Fibroblast of skin of right biceps (primary cell): ENCODE measurements at places on chromosomes 4 and X.

GRCh38 chr4:4852591-4853362 is 6.7 kb upstream of the MSX1 start:
- peak; percentile 87 for DNase-seq

DNA sequence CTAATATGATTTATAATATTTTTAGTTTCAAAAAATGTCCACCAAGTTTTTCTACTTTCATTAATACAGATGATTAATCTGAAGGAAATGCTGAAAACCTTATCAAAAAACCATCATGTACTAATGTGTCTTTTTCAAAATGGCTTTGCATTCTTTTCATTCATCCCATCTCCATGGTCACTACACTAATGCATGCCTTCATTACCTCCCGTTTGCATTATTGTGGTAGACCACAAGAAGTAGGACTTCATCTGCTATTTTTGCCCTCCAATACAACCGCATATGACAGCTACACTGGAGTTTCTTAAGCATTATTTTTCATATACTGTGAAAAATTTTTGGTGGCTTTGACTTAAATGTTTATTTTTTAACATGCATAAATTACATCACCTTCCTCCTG is 37.9 kb upstream of the FSTL5 start:
- peak; percentile 63 for DNase-seq

DNA sequence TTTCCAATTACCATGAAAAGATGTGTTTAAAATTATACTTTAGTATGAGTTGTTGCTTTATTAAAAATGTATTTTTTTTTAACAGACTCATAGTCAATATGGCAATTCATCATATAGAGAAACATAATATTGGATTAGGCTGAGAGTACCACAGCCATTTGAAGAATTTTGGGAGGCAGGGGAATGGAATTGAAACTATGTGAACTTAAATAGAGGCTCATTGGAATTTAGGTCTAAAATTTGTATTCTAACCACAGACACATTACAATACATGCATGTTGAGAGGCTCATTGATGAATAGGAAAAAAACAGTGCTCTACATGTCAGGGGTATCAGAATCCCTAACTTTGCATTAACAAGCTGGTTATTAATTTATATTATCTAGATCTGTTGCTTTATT is 269.6 kb downstream of the DKK2 start:
- DNase-seq, result peak; percentile 89

- peak; percentile 3 for DNase-seq
These were observed 158.7 kb downstream of the DCHS2 start for GRCh38 chr4:154332681-154333421.

GRCh38 chr4:1577822-1578217 is 106.3 kb downstream of the FAM53A start:
- DNase-seq, result no peak

- no peak for DNase-seq
These were observed 135.3 kb upstream of the IL1RAPL2 start for GRCh38 chrX:104430742-104431119.

DNA sequence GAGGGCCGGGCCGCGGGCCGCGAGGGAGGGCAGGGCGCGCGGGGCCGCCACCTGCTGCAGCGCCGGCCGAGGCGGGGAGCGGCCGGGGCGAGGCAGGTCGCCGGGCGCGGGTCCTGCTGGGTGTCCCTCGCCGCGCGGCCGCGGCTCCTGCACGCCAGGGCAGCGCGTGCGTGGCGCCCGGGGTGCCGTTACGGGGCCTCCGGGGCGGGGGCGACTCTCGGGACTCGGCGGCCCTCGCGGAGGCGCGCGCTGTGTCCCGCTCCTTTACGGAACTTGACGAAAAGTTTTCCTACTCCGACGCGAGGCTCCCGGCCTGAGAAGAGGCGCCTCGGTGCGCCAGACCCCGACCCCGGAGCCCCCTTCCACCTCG is 329 bp downstream of the TBC1D14 start:
- no peak for DNase-seq

GRCh38 chrX:150568320-150569154 is at the start of gene MTM1:
Gene MTM1, plus strand, starts transcription at chrX:150568621. Its CDS starts 23,994 bp downstream, at chrX:150592615.
- peak; percentile 95 for DNase-seq

DNA sequence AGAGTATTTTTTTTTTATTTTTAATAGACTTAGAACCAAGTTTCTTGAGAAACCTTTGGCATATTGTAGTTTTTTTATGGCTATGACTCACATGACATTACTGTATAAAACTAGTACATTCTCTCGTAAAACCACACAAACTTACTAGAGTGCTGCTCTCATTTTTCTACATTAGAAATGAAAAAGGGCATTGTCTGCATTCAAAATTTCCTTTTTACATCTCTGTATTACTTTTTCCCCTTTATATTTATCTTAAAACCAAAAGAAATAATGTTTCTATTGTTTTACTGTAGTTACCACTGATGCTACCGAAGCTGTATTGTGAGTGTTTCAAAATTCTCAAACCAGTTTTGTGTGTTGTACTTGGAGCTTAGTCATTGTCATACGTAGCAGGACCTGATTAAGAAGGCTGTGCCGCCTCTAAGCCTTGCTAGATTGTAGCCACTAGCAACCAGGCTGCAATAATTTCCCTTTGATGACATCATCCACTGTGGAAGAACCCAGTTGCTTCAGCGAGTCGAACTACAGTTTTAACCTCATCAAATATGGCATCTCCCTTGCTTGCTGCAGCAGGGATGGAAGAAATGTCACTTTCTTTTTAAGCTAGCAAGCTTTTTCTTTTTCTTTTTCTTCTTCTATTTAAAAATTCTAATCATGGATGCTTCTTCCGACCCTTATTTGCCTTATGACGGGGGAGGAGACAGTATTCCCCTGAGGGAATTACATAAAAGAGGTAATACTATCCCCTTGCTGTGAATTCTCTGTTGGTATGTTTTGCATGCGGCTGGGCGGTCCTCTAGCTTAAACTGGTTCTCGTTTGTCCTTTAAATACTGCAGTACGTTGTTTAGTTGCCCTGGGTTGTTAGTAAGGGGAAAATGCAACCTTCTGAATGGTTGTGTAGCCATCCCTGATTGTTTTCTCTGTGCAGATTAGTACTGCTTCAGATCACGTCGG is 39.6 kb downstream of the CLCN3 start:
- peak; percentile 98 for DNase-seq

DNA sequence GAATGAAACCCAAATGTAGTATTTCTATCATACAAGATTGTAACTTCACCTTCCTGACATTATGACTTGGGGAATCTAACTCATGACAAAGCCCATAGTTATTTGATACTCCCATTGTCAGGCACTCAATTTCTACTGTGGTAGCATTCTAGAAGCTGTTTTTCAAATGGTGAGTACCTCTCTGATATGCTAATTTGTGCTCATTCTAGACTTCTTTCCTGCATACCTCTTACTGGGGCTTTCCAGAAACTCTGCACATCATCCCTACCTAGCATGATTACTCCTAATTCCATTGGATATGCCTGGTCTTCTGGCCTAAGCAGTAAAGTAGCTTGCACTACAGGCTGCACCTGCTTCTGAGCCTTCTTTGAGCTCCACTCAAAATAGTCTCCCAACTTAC is 50.4 kb upstream of the TMEM184C start:
- no peak for DNase-seq

- DNase-seq, result no peak
These were observed 98.9 kb downstream of the FAM13A start for GRCh38 chr4:88958080-88958479.

DNA sequence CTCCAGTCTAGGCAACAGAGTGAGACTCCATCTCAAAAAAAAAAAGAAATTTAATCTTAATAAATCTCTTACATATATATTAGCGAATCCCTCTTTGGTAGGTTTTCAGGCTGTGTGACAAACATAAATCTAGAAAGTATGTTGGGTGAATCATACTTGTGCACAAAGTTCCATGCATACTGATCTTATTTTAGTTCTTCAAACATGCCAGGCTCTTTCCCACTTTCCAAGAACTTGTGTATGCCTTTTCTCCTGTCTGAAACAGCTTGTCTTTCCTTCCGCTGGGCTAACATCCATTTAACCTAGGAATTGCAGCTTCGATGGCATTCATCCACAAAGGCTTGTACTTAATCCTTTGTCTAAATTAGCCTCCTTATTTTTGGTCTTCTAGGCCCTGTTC is 156.6 kb upstream of the CASK start:
- peak; percentile 47 for DNase-seq

GRCh38 chr4:158870626-158871334 is 102.0 kb downstream of the FNIP2 start:
- DNase-seq, result no peak

DNA sequence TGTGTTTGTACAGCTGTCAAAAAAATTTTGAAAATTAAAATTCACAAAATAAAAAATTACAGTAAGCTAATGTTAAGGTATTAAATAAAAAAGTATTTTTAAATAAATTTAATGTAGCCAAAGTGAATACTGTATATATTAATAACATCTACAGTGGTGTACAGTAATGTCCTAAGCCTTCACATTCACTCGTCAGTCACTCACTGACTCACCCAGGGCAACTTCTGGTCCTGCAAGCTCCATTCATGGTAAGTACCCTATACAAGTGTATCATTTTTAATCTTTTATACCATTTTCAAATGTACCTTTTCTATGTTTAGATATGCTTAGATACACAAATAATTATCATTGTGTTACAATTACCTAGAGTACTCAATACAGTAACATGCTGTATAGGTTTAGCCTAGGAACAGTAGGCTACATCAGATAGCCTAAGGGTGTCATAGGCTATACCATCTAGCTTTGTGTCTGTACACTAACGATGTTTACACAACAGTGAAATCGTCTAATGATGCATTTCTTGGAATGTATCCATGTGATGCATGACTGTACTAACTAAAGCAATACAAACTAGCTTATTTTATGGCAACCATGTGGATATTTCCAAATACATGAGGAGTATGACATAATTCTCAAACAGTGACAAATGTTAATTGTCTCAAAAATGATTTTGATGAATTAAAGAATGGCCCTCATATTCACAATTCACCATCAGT is 13.7 kb downstream of the DDX60 start:
- DNase-seq, result peak; percentile 67

DNA sequence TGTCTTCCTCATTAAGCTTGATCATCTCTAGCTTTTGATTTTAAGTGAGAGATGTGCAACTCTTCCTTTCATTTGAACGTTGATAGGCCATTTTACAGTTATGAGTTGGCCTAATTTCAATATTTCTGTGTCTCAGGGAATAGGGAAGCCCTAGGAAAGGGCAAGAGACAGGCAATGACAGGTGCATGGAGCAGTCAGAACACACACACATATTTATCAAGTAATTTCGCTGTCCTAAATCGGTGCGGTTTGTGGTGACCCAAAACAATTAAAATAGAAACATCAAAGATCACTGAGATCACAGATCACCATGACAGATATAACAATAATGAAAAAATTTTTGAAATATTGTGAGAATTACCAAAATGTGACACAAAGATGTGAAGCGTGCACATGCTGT is 87.7 kb upstream of the LSM6 start:
- no peak for DNase-seq

DNA sequence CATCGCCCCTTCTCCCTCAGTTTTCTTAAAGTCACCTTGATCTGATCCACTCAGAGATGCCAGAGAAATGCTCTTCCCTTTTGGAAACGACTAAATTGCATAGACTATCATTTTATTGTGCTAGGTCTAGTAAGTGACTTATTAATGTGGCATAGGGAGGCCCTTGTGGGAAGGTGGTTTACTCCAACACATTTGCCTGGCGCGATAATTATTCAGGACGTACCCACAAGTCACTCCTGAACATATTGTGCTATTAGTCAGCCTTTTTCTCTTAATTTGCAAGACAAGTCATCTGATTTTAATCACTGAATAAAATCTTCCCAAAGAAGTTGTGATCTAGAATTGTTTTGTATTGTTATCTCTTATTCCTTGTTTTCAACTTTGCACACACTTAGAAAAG is 7.6 kb downstream of the ENPEP start:
- peak; percentile 69 for DNase-seq
